GM12865 (cell line): ENCODE measurements at places on chromosomes 2 and 18.
A peak's percentile ranks its signal among the peaks of the same experiment; 100 is the strongest.

DNA sequence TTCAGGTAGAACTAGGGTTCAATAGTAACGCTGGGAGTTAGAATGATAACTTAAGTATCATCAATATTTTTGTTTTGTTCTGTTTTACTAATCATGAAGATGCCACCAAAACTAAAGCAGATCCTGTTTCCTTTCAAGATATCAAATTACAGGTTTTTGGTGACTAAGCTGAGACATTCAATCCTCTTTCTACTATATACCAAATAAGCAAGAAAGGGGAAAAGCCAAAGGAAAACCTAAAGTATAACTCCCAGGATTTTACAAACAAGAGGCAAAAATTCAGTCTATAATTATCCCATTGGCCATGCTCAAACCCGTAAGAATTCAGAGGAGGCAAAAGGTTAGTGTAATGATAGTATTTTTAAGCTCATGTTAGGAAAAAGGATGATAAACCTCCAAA, 175.2 kb upstream of the CCDC150 start:
- no peak for DNase-seq

GRCh38 chr2:52717836-52718235, 1049.8 kb upstream of the CHAC2 start:
- DNase-seq, result no peak

- no peak for DNase-seq
These were observed 4.2 kb downstream of the UGP2 start for GRCh38 chr2:63845866-63846265.

DNA sequence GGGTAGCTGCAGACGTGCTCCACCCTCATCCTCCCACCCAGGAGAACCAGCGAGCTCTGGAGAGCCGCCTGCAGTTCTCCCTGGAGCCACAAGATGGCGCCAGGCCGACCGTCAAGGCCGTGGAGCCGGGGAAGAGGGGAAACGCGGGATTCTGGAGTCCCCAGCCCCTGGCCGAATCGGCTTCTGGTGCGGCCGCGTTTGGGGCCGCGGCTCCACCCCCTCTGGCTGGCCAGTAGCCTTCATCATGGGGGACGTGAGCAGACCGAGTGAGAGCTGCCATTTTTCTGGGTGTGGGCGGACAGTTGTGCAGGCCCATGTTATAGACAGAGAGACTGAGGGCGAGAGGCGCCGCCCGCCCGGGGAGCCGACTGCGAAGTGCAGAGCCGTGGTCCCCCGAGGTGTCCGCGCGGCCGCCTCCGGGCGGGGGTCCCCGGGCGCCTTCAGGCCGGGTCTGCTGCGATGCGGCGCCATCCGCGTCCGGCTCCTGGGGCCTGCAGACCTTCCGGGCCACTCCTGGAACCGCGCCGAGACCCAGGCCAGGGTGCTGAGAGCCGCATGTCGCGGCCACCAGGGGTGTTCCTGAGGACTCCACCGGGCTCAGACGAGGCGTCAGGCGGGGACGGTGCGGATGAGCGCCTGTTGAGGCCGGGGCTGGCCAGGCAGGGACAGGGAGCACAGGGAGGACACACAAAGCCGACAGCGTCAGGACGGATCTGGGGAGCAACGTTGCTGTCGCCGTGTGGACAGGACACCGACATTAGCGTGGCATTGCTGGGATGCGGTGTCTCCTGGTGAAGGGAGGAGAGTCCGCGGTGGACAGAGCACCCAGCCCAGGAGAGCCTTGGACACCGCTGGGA, 418.2 kb upstream of the HS6ST1 start:
- DNase-seq, result peak; percentile 71

DNA sequence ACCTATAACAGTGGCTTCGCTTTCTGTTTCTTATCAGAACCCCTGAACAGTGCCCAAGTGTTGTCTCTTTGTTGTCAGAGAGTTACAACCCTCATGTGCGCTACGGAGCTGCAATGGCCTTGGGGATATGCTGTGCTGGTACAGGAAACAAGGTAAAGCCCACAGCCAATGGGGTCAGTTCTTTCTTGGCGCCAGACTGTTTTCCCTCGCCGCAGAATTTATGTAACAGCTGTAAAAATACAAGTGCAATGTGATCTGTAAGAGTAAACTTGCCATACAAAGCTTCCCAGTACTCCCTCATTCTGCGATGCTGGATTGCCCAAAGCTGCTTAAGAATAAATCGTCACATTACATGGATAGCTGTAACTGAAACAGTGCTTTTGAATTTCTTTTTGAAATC, 13.9 kb upstream of the HTR2B start:
- DNase-seq, result no peak

DNA sequence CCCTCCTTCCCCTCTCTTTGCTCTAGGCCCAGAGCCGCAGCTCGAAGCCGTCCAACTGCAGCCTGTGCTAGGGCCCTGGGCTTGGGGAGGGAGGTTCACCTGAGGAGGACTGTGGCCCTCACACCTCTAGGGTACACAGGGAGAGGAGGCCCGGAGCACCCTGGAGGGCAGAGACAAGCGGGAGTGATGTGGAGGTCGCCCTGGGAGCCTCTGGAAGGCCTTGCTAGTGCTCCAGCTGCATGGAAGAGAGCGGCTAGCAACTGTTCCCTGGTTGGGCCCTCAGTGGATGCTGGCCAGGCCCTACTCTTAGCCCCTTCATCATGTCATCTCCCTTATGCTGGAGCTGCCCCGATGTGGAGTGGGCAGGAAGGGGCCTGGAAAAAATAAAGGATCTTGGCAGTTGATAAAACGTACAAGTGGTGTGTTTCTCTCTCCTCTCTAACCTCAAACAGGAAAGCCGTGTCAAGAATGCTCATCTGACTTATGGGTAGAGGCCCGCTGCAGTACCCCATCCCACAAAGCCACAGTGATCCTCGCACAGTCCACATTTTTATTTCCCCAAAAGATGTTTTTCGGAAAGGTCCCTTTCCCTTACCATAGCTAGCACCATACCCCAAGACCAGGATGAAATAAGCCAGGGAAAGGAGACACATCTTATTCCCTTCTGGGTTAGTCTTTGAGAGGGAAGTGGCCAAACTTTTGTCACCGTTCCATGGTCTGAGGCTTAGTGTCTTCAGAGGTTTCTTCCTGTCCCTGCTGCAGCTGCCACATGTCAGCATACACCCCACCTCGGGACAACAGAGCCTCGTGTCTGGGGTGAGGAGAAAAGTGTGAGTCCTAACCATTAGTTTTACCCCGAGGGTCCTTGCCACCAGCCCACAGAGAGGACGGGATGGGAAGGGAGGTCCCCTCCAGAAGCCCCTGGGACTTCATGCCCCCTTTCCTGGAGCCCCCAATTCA, 2.9 kb downstream of the ZFAND2B start:
- no peak for DNase-seq

DNA sequence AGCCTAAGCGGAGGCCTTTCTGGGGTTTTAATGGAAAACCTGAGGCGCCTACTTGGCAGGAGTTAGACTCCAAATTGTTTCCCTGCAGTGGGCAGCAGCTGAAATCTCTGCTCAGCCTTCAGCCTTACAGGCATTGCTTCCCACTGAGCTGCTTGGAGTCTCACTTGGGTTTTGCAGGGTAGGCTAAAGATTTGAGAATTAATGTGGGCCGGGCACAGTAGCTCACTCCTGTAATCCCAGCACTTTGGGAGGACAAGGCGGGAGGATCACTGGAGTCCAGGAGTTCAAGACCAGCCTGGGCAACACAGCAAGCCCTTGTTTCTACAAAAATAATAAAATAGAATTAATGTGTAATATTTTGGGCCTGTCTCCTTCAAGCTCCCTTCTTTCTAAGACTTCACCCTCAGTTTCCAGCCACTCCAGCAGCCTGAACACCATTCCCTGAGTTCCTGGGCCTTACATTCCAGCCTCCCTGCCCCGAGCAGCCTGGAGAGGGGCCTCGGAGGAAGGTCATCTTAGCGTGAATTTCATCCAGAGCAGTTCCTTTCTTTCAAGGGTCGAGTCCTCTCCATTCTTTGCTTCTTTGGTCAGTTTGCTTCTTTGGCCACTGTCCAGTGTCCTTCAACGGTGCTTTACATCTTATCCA, 9.1 kb upstream of the RAB17 start:
- no peak for DNase-seq

- DNase-seq, result no peak
These were observed 221.0 kb upstream of the TFPI start for GRCh38 chr2:187775196-187775595.

DNA sequence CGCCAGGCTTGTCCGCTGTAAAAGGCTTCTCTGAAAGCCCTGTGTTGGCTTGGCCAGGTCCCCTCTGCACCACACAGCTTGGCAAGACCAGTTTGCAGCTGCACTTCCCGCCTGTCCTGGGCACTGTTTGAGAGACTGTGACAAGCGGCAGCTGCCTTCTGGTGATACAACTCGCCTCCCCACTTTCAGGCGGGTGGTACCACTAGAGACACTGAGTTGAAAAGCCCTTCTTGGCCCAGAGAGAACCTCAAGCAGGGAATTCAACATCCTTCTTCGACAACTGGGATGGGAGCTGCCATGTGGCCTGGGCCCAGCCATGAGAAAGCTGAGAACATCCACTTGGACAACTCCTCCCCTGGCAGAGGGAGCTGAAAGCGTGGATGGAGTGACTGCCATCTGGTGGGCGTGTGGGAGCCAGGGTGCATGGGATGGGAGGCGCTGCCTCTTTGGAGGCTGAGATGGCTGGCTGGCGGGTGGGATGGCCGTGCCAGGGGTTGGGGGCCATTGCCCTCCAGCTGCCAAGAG, 125.5 kb upstream of the REV1 start:
- DNase-seq, result no peak

DNA sequence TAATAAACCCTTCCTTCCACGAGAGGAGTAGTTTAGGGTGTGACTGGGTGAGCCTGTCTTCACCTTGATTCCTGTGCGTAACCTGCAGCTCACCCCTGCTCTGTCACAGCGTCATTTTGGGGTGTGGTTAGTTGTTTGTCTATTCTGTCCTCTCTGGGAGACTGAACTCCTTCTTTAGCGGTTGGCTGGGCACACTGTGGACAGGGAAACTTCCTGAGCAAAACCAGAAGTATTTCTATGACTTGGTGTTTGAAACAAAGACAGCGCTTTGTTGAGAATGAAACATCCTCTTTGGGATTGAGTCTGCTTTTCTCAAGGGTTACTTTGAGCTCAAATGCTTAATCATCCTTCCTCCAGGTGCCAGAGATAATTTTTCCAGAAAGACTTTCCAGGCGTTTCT, 270.7 kb downstream of the HRH4 start:
- DNase-seq, result peak; percentile 16

DNA sequence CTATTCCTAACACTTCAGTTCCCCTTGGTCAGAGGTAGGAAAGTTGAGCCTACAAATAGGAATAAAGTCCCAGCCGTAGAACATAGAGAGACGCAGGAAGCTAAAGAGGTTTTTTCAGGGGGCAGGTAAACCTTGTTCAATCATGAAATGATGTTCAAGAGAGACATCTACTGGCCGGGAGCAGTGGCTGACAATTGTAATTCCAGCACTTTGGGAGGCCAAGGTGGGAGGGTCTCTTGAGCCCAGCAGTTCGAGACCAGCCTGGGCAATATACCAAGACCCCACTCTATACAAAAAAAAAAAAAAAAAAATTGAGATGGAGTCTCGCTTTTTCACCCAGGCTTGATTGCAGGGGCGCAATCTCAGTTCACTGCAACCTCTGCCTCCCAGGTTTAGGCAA, 66.7 kb upstream of the DNAJC10 start:
- DNase-seq, result peak; percentile 37

DNA sequence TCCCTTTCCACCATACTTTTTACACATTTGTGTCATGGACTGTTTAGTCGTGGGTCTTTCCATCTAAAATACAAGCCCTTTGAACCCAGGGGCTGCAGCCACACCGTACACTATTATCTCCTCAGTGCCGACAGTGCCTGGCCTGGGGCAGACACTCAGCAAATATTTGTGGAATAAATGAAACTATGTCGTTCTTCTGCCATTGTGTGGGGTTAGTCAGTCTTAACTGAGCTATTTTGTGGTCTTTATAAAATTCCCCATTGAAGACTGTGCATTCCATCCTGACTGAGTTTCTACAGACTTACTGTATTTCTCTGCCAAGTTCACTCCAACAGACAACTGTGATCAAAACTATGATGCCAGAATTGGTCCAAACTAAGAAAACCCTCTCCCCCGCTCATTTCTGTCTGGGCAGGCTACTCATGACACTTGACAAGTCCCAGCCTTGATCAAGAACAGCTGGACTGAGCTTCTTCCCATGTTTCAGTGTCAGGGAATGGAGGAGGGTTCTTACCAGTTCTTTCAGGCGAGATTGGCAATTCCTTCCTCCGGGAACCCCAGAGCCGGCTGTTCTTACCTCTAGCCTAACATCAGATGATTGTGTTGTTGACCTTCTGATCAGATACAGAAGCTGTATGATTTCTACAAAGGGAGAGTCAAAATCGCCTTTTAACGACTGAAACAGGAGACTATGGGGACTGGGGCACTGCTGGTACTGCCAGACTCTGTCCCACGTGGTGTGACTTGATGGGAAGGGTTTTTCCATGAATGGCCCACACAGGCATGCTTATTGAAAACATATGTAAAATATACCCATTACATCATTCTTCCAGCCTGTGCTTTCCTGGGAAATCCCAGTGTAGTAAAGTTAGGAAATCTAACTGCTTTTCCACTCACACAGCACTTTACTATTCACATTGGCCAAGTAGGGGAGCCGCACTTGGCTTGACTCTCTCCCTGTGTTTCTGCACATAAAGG, 77.4 kb upstream of the NPAS2 start:
- no peak for DNase-seq

DNA sequence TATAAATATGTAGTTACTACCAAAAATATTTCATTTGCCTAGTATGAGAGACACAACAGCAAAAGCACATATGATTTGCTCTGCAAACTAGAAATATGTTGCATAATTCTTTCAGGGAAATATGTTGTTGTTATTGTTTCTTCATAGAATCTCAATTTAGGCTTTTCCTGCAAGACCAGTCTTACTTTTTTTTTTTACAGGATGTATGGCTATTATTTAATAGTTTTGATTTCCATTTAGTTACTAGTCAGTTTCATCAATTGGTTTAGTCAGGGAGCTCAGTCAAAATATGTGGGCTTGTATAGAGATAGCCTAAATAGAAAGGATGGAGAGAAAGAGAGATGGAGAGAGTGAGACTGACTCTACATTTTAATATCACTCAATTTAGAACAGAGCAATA, 6.1 kb downstream of the LRP1B start:
- DNase-seq, result no peak

- DNase-seq, result no peak
These were observed 98.3 kb downstream of the GRB14 start for GRCh38 chr2:164523009-164523408.

DNA sequence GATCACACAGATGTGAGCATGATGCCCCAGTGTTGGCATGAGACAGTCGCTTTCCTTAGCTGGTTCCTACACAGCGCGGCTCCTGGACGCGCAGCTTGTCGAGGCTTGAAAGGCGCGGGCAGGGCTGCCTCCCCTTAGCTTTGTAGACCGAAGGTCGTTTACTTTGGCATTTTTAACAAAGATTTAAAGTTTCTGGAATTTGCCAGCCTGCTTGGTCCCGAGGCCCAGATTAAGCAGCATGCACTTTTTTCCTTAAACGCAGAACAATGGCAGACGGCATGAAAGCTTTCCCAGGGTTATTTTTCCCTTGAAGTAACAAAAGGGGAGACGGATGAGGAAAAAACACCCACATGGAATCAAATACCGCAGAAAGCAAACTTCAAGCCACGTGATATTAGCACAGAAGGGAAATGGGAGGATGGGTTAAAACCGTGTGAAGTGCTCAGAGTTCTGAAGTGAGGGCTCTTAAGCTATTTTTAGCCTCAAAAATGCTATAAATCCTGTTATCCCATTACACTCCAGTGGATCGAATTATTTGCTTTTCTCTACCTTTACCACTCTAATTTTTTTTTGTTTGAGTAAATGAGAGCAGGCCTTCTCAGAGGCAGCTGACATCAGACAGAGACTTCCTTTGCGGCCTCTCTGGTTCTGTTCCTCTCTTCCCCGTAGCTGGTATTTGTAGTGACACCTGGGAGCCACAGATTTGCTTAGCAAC, 55.7 kb downstream of the NPAS2 start:
- no peak for DNase-seq

- DNase-seq, result no peak
These were observed 300.3 kb downstream of the CYRIA start for GRCh38 chr2:16365366-16365765.
